ENCODE measurements at places on chromosomes 1 and 21.

- DNase-seq, result no peak
Observed at GRCh38 chr1:89791064-89791726, 29.6 kb upstream of the LRRC8D start.

DNA sequence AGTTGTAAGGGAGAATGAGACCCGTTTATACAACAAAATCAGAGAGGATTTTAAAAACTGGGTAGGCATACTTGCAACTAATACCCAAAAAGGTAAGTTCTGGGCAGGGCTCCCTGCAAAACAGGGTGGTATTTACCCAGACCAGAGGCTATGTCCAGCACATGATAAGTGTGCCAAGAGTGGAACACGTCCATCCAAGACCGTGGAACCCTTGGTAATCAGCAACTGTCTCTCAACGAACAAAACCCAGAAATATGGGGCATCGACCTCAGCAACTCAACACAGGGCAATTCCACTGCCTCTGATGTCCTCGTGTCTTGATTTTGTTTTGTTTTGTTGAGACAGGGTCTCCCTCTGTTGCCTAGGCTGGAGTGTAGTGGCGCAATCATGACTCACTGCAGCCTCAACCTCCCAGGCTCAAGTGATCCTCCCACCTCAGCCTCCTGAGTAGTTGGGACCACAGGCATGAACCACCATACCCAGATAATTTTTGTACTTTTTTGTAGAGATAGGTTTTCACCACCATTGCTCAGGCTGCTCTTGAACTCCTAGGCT lies 26.7 kb upstream of the MX1 start:
- DNase-seq, result no peak

GRCh38 chr1:192601143-192601542 lies 25.6 kb downstream of the RGS1 start:
- no peak for DNase-seq

DNA sequence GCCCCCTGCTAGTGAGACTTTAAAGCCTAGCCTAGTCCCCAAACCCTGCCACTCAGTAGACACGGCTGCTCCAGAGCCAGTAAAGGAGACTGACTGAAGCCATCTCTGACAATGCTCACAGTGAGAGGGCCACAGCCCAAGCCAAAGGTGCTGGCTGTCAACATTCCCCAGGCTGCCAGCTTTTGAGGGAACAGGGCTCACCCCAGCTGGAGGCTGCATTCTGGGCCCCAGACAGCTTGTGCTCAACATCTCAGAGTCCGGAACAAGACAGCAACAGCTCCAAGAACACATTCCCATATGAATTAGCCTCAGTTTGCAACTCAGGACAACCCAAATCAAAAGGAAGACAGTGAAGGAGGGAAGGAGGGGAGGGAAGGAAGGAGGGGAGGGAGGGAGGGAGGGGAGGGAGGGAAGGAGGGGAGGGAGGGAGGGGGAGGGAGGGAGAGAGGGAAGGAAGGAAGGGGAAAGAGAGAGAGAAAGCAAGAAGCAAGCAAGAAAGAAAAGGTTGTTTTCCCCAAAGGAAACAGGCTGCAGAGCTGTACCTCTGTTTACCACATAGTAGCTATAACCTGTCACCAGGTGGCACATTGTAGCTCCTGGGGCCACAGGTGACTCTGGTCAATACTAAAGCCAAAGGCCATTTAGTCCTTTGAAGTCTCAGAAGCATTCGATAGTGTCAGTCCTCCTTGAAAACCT lies 5.4 kb downstream of the ARTN start:
- no peak for DNase-seq

GRCh38 chr21:31629972-31630711 lies 29.4 kb upstream of the SOD1 start:
- no peak for DNase-seq

- DNase-seq, result no peak
Observed at GRCh38 chr21:26717146-26717739, 128.0 kb downstream of the ADAMTS1 start.

DNA sequence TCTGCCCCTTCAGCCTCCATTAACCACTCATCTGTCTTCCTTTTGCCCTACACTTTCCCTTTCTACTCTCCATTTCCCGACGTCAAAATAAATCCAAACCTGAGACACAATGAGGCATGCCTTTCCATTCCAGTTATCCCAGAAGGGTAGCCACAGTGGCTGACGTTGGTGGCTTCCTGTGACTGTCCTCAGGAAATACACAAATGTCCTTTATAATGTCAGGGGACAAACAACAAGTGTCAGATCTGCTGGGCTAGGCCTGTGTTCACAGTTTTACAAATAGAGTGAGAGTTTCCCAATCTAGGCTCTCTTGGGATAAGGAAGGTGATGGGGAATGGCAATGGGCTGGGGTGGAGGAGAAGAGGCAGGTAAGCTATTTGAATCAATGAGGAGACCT lies 135.3 kb downstream of the BRINP2 start:
- no peak for DNase-seq

GRCh38 chr21:42941696-42942085 lies 16.3 kb upstream of the ERVH48-1 start:
- DNase-seq, result no peak

- no peak for DNase-seq
Observed at GRCh38 chr1:167126811-167127210, 32.9 kb downstream of the STYXL2 start.

GRCh38 chr1:71804140-71804539 lies 478.2 kb downstream of the NEGR1 start:
- DNase-seq, result no peak

DNA sequence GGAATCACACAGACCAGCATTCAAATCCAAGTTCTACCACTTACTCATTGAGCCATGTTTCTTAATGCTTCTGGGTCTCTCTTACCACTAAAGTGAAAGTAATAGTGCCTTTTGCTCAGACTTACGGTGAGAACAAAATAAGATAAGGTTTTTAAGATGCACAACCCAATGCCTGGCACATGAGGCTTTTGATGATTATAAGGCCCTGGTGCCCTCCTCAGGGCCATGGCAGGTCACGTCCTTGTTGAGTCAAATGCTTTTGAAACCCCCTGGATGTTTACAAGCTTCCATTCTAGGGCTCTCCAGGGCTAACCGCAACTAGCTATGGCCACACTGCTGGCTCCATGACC lies 76.0 kb downstream of the TENT5C start:
- no peak for DNase-seq

- no peak for DNase-seq
Observed at GRCh38 chr1:93597709-93598108, 83.9 kb downstream of the BCAR3 start.

GRCh38 chr1:85630493-85630892 lies 49.9 kb downstream of the CCN1 start:
- no peak for DNase-seq

DNA sequence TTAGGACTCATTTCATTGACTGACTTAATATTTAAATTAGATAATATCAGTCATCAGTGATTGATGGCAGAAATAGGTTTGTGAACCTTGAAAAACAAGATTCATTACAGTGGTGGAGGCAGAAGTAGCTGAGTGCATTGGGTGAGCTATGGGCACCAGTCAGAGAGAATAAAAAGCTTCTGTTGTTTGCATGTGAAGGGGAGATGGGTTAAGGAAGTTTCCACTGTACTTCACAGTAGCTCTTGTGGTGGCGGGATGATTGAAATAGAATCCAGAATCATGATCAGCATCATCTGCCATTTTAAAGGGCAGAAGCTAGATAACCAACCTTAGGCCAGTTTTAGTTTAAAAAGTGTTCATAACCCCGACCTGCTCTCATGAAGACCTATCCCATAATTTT lies 66.2 kb downstream of the DTL start:
- DNase-seq, result no peak

DNA sequence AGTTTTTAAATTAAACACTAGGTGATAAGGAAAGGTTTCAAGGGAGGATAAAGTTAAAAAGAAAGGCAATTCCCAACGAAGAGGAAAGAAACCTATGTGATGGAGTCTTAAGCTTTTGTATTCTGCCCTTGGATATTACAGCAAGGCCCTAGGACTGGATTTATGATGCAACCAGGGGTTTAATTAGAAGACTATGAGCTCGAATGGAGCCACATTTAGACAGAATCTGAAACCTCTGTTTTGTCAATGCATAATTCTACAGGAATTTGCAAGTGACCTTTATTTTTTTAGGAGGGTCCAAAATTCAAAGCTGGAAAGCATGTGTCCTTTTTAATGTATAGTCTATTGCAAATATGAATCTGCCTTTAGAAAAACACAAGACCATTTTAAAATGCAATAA lies 37.9 kb downstream of the TGFB2 start:
- DNase-seq, result no peak

GRCh38 chr21:45041351-45041805 lies 33.0 kb upstream of the ADARB1 start:
- no peak for DNase-seq

DNA sequence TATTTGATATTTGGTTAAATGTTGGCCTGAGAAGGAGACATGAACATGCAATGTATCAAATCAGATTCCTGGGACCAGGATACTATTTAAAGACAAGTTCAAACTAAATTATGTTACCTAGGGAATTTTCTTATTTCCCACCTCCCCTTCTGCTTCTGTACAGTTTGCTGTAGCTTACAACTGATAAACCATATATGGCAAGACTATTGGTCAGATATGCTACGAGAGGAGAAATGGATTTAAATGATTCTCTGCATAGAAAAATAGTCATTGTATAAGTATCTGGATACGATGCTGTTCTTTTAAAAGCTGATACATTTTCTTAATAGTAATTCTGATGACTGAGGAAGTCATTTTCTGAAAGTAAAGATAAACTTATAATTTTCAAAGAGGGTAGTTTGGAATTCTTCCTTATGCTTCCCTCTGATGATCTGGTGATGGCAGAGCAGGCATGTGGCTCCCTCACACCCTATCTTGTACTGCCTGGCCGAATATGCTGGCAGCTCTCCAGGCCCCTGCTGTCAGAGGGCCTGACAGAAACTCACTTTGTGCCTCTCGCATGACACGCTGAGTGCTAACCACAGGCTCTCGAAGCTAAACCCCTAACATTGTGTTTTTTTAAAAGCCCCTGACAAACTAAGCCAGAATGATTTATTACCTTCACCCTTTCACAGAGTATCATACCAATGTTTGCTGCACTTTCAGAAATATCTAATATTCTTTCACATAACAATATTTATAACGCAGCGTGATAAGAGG lies 19.4 kb downstream of the RRP15 start:
- DNase-seq, result no peak

- peak; percentile 82 for DNase-seq
Observed at GRCh38 chr1:42913426-42914091, 45.1 kb downstream of the SLC2A1 start.

DNA sequence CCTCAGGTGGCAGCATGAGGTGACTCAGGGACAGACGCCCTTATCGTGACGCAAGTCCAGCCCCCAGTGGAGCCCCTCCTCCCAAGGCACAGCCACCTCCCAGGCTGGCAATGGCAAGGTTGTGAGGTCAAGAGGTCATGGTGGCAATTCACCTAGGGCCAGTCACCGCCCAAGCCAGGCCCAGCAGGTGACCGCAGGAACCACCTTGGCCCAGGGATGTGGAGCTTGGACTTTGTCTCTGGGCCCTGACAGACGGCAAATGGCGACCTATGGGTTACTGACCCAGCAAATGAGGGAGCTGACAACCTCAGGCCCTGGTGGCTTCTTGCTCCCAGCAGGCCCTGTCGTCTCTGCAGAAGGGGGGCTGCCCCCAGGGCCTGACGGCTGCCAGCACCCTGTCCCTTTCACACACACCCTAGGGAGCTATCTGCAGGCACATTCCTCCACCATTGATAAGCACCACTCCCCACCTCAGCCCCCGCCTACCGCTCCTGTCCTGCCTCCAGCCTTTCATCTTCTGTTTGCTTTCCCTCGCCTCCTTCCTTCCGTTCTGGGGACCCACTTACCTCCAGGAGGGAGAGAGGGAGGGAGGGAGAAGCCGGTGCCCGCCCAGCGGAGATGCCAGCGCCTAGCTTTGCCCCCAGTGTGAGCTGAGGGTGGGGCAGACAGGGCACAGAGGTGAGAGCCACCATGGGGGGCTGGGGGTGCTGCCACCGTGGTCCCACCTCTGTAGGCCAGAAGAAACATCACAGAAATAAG lies 12.1 kb downstream of the EPHA2 start:
- DNase-seq, result no peak

DNA sequence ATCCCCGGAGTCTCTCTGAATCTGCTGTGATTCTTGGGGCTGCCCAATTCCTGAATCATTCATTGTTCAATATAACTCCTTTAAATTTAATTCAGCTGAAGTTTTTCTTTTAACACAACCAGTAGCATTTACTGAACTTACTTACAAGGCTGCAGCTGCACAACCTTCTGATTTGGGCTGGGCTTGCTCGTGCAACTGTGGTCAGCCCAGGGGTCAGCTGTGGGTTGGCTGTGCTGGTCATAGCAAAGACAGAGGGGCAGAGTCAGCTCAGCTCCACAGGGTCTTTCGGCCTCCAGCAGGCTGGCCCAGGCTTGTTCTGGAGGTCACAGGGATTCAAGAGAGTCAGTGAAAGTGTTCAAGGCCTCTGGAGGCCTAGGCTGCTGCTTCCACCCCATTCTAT lies 186.1 kb downstream of the MATN1 start:
- DNase-seq, result no peak

DNA sequence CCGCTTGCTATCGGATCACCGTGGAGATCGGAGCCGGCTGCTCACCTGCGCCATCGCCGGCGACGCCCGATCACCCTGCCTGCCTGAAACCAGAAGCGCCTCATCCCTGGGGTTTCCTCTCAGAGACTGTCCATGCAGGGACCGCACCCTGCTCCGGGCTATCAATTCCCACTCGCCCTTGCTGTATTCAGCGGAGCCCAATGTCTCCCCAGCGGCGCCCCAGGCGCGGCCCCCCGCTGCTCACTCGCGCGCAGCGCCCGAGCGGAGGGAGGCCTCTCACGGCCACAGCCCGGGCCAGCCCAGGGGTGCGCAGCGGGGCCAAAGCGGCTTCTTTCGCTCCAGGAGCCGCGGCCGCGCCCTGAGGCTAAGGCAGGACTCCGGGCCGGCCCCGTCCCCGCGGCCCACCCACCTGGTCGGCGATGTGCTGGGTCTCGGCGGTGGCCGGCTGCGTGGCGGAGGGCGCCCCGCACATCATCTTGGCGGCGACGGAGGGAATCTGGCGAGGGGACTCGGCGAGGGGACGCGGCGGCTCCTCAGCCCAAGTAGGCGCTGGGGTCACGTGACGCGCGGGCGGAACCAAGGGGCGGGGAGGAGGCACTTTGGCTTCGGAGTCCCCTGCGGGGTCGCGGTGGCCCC lies at the start of gene CSTB:
Gene CSTB (minus strand): TSS at position 514 of the 636 bp plus-strand sequence. CDS start 39 bp downstream, at position 475.
- DNase-seq, result no peak

DNA sequence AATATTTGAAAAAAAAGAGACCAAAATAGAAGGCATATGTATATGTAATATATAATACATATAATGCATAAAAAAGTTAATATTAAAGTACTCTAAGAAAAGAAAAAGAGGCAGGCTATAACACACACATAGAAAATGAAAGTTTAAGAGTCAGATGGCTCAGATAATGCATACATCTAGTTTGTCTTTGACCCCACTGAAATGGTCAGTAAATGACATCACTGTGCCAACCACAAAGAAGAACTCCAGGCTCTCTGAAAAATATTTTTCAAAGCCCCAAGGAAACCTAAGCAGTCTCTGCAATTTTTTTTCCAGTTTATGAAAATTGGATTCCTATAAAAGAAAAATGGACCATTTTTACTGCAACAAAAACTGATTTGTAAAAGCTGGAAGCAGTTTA lies 55.4 kb upstream of the SCYL3 start:
- DNase-seq, result no peak

Data from iPS DF 6.9 (cell line).